ENCODE measurements at places on chromosomes 4 and X.

GRCh38 chr4:14871676-14872430 is 130.4 kb upstream of the CPEB2 start:
- DNase-seq, result no peak

DNA sequence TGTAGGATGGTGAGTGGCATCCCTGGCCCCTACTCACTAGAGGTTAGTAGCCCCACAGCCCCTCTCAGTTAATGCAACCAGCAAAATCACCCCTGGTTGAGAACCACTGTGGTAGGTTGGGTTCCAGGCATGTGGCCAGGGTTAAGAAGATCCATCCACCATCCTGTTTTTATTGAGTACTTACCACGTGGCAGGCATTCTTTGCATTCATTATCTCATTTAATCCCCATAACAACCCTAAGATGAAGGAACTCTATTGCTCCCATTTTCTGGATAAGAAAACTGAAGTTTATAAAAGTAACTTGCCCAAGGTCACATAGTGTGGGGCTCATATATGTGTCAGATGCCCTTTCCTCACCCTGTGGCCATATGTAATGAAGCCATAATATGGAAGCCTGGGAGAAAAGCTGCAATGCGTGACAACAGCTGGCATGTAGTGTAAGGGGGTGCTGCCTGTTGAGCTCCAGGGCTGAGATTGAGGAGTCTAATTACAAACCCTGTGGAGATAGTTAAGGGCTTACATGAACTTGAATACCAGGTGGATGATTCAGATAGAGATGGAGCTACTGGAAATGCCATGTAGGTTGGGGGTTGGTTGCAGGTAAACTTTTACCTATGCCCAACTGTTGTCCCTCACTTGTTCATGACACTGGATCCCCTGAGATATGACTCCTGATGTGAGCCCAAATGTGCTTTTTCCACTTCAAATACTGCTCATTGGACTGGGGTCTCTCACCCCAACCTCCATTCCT is 100.2 kb upstream of the PGRMC2 start:
- DNase-seq, result no peak

DNA sequence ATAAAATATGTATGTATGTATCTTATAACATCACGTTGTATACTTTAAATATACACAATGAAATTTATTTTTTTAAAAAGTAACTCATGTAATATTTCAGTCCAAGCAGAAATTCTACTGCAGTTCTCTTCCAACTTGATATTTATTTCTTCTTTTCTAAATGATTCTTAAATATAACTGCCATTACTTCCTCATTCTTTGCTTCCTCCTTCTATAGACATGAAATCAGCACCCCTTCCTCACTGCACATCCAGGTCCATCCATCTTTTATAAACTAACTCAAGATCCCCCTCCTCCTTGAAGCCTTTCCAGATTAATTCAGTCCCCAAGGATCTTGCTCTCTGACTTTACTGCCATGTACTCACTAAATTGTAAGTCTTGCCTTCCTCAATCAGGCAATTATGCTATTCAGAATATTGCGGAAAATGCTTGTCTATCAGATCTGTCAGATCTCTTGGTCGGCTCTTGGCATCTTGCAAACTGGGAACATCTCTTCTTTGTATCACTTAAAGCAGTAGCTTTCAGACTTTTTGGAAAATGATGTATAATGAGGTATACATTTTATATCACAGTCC is 3.7 kb downstream of the GPRIN3 start:
- no peak for DNase-seq

- DNase-seq, result no peak
Measured at GRCh38 chrX:3627594-3627993, 85.9 kb downstream of the PRKX start.

DNA sequence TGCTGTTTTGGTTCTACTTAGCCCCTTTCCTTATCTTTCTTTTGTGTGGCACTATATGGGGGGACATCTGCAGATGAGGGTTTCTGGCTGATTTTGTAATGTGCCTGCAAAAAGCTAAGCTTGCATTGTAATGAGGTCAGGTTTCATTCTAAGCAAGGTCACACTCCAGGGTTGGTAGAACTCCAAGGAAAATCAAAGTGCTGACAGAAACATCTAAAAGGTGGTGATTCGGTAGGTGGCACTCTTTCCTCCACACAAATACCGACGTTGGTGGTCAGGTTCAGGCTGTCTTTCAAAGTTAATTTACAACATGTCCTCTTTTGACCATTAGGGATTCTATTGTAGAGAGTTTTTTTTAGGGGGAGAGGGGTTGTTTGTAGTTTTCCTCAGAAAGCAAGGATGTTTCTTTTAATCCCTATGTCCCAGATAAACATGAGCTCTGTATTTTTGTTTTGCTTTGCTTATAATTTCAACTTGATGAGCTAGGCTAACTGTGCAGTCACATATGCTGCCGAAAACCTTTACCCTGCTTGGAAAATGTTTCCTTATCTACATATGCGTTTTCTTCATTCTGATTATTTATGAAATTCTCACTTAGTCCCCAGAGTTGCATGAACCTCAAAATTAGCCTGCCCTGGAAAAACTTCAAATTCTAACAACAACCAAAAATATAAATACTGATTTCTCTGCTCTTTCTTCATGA is 434.2 kb downstream of the PPARGC1A start:
- DNase-seq, result no peak

GRCh38 chr4:181855307-181855706 is 387.9 kb upstream of the TENM3 start:
- DNase-seq, result no peak

DNA sequence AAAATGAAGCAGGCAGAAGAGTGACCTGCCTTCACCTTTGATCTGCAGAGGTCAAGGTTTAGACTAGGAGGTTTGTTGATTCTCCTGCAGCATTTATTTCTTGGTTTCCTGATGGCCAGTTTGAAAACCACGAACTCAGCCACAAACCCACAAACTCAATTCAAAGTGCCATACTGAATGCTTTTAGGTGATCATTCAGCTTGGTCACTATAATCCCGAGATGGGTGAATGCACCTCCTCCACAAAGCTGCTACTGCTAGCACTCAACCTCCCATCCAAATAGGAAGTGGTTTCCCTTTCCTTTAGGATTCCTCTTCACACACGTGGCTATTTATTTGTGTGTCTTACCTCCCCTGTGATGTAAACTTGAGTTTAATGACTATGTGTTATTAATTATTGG is 225.2 kb downstream of the MID1 start:
- no peak for DNase-seq

DNA sequence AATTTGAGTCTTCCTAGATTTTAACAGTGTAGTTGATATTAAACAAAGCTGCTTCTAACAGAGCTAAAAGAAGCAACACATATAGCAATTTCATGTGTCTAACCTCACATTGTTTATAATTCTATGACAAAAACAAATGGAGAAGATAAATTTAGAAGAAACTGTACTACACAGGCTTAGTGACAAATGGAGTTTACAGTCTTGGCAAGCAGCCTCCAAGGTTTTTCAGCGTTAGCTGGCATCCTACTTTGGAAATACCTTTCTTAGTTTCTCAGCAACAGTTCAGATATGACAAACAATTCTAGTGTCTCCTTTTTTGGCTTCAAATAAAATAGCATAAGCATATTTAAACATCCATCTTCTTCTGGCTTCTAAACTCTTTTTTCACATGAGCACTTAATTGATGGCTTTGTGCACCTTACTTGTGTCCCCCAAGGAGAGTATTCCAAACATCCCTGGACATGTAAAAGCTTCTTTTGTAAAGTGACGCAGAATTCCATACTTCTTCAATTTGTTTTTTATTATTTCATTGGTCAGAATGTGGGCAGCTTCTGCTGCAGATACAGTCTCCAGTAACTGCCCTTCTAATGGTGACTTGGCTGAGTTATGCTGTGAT is 249.8 kb downstream of the ANTXR2 start:
- no peak for DNase-seq

DNA sequence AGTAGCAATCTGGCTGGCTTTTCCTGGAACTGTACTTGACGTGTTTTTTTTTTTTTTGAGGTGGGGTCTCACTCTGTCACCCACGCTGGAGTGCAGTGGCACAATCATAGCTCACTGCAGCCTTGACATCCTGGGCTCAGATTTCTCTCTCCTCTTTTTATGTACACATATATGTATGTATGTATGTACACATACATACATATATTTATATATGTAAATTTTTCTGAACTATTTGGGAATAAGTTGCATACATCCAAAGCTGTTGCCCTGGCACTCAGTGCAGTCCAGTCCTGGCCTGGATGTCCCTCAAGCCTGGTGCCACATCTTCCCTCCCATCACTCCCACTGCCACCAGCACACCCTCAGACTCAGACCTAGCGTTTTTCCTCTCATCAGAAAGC is 89.0 kb upstream of the SHISA3 start:
- DNase-seq, result no peak

DNA sequence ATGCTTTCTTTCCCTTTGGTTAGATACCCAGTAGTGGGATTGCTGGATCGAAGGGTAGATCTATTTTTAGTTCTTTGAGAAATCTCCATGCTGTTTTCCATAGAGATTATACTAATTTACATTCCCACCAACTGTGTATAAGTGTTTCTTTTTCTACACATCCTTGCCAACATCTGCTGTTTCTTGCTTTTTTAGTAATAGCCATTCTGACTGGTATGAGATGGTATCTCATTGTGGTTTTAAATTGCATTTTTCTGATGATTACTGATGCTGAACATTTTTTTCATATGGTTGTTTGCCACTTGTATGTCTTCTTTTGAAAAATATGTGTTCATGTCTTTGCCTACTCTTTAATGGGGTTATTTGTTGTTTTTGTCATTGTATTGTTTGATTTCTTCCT is 6.6 kb upstream of the AGA start:
- DNase-seq, result no peak

All from naive thymus-derived CD8-positive, alpha-beta T cell (primary cell).